ENCODE measurements at places on chromosomes 6 and 20.

DNA sequence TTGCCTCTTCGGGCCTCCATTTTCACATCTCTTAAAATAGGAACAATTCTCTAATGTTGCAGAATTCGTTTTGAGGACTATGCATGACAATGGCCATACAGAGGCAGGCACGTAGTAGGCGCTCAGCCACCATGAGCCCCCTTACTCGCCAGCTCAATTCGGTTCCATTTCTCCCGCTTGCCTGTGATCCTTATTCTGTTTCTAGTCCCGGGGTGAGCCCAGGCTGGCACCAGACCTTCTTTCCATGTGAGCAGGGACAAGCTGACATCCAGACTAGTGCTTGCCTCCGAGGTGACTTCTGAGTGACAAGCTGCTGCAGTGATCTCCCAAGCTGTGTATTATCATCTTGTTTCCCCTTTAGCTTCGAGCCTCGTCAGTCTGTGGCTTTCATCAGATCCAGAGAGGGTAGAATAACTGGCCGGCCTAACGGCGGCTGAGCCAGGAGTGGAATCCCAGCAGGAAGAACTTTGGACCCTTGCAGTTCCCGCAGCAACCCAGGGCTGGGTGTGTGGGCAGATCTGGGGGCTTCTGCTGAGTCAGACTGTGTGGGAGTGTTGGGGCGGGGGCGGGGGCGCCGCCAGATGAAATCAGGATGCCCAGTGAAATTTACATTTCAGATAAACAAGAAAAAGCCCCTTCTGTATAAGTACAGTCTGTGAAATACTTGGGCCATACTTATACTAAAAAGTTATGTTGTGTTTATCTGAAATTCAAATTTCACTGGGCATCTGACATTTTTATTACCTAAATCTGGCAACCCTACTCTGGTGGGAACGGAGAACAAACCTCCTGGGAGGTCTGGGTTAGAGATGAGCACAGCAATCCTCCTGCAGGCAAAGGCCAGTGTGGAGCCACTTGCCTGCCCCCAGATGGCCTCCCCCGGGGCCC is 10.9 kb downstream of the BANF2 start:
- no peak for DNase-seq

- no peak for DNase-seq
Measured at GRCh38 chr20:52688345-52688744, 283.8 kb upstream of the TSHZ2 start.

GRCh38 chr20:40771848-40772511 is 82.9 kb upstream of the MAFB start:
- no peak for DNase-seq

- DNase-seq: no peak
Measured at GRCh38 chr6:14622085-14622484, 504.5 kb downstream of the CD83 start.

GRCh38 chr6:56474532-56474931 is 168.2 kb downstream of the DST start:
- no peak for DNase-seq

- no peak for DNase-seq
Measured at GRCh38 chr6:157329829-157330228, 6.5 kb upstream of the TMEM242 start.

GRCh38 chr6:29631860-29632731 is 887 bp downstream of the GABBR1 start:
- no peak for DNase-seq

DNA sequence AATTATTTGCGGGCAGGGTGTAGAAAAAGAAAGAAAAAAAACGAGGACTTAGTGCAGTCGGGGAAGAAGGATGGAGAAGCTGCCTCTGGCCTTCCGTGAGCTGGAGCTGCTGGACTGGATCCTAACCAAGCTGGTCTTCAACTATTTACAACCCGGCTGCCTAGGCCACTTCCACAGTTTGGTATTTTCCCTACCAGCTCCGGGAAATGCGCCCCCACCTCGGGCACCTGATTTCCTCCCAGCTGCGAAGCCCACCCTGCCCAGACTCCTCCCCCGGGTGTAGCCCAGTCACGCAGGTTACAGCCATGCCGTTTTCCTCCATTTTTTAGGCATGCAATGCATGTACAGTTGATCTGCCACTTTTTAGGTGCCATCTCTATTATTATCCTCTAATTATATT is 21.2 kb downstream of the THEMIS start:
- no peak for DNase-seq

DNA sequence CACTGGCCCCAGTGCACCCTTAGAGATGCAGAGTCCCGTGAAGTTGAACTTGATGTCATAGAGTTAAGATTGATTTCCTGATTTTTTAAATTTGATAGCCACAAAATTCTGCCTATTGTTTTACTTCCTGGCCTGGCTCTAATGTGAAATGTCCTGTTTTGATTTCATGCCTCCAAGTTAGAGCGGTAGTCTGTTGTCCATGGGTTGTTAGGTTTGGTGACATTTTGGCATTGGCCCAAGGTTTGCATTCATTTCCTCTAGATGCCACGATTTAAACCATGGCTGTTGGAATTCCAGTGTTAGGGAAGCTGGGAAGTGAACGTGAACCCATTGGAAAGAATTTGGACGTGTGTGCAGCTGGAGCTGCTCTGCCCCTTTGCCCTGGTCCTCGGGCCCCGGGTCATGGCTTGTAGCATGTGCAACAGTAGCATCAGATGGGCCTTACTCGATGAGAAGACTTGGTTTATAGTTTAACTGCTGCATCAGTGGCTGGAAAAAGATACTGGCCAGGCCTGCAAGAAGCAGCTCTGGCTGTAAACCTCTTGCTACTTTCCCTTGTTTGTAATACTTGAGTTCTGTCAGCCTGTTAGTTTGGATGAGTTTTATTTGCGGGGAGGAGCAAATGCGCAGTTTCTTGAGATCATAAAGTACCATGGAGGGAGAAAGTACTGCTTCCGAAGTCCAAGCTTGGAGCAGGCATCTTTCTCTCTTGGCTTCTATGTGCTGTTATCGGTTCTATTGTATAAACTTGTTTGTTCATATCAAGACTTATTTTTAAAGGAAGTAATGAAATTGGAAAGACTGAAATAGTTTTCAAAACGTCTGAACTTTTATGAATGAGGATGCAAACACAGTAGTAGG is 121.4 kb upstream of the CLDN20 start:
- DNase-seq: no peak

GRCh38 chr20:60589623-60590022 is 631.4 kb downstream of the CDH26 start:
- DNase-seq: no peak

GRCh38 chr20:32585586-32586127 is 524 bp upstream of the NOL4L start:
- DNase-seq: no peak

GRCh38 chr6:142666599-142667185 is 278.3 kb downstream of the HIVEP2 start:
- no peak for DNase-seq

DNA sequence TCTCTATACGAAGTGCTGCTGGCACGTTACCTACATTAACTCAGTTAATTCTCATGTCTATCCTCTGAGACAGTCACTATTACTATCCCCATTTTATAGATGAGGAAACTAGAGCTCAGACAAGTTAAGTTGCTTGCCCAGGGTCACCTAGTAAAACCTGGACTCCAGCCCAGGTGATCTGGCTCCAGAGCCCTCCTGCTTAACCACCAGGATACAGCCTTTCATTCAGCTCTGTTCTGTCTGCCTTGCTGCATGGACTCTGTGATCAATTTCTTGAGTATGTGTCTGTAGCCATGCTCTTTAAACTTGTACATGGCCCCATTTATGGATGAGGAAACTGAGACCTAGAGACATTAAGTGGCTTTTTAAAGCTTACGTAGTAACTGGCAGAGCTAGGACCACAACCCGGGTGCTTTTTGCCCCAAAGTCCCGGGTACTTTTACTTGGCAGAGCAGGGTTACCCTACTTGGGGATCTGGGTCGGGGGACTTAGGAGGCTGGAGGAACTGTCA is 4.7 kb downstream of the CDKN1A start:
- DNase-seq: no peak

DNA sequence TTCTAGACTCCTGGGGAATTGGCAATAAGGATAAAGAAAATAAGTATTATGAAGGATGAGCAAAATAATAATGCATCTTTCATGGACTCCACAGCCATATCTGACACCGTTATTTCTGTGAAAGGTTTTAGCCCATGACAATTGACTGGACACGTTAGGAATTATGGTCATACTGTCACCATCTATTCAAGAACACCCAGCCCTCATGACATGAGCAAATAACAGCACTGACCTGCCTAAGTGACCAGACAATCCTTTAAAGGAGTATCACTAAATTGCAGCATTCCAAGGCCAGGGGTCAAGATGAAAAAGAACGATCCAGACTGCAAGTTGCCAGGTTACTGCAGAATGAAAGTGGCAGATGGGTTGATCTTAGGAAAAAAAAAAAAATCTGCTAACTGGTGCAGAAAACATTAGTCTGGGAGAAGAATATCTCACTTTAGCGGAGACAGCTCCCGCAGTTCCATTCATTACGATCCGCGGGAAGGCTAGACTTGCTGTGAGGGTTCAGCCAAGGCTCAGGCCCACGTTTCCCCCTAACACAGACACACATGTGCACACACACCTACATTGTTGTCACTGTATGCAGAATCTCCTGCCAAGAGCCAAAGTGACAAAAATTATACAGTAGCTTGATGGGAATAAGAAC is 237.7 kb upstream of the AGPAT4 start:
- no peak for DNase-seq

DNA sequence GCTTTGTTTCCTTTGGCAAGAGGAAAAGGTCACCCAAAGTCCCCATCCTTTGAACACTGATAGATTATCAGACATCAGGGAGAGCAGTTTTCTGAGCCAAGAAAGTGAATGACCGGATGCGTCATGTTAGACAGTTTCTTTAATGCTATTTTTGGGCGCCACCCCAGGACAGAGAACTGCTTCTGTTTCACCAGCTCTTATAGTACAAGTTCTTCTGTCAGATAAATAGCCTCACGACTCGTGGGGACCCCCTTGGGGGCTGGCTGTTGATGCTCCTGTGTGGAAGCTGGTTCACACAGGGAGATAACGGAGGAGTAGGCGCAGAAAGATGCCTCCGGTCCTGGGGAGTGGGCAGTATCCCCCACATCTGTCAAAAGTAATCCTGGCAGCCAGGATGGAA is 54.6 kb downstream of the NPEPL1 start:
- no peak for DNase-seq

DNA sequence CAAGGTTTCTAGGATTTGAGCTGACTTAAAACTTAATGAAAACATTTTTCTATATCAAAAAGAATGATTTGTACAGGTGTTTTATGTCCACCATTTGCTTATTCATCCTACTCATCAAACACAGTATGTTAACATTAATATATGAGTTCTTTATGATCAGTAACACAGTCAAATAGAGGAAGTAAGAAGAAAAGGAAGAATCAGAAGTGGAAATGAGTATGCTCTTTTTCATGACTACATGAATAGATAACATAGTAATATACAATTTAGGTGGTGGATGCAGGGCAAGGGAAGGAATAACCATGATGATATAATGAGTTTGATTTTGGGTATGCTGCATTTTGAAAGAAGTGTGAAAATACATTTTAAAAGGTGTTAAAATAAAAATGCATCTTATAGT is 16.5 kb downstream of the KPNA5 start:
- no peak for DNase-seq

GRCh38 chr6:16973545-16974386 is 128.1 kb upstream of the STMND1 start:
- DNase-seq: no peak

DNA sequence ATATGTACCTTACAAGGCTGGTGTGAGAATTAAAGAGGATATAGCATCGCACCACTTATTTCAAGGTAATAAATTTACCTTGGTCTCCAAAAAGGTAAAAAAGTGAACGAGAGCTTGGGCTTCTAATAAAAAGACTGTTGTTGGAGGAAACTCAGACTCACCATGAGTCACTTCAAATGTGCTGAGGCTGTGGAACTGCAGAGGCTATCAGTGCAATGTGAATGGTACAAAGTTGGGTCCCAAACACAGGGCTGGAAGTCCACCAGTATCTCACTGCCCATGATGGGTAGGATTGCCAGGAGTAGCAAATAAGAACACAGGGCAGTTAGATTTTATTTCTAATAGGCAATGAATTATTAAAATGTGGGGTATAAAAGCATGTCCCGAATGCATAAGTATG is 200.6 kb downstream of the MAFB start:
- DNase-seq: no peak

DNA sequence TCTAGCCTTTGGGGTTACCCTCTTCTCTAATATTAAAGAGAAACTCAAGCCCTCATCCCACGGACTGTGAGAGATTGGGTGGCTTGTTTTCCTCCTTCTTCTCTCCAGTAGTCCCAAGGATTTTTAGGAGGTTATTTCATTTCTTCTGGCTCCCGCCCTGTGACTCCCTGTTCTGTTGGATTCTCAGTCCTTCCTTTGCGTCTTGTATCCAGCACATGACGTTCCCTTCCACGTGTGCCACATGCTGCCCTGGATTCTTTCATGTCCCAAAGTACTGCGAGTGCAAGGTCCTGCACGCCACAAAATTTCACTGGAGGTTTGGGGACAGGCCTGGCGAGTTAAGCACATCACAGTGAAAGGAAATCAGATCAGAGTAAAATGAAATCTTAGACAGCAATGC is 213.4 kb downstream of the PACRG start:
- DNase-seq: no peak

- DNase-seq: no peak
Measured at GRCh38 chr20:38136421-38137245, 28.4 kb downstream of the TGM2 start.

DNA sequence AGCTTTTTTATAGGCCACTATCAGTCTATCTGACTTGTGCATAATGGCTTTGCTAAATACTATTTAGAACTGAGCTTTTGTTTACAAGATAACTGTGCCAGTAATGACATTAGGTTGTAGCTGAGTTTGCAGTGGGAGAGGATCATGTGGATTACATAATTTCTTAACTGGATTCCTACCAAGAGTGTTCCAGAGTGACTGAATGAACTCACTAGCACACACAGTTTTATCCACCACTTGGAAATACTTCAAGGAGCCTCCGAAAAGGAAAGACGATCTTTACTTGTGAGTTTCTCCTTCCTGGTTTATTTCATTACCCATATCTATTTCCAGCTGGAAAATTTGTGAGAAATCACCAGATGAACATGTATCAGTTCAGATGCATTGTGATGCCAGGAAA is 10.9 kb upstream of the SYNE1 start:
- no peak for DNase-seq

DNA sequence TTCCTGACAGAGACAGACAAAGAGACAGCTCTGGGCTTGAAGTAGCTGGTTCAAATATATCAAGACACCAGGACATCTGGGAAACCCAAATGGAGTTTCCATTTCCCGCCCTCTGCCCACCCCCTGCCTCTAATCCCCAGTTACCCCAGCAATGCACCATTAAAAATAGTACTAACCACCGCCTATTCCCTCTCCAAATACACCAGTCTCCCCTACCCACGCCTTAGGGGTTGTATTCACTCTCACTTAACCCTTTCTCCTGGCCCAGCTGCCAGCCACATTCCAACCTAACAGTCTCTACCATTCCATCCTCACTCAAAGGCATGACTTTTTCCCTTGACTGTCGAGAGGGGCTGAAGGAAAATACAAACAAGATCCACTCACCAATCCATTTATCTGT is 22.4 kb downstream of the GABBR1 start:
- no peak for DNase-seq

GRCh38 chr6:106244931-106245330 is 80.6 kb downstream of the ATG5 start:
- no peak for DNase-seq

All from stimulated activated CD4-positive, alpha-beta T cell treated with anti-CD3 and anti-CD28 coated beads, TNF-alpha, amount 100 ng/mL, for 1 hour (primary cell).